ENCODE measurements at places on chromosomes 5 and 9.

GRCh38 chr5:135430135-135430437 is 17.1 kb downstream of the DCANP1 start:
- no peak overlapping the region for H3K27ac ChIP-seq
- peaks cover 11% of the 10 kb centered on the region for H3K27me3 ChIP-seq
- DNase-seq = no peak
- peaks cover 14% of the 10 kb centered on the region for H3K4me1 ChIP-seq
- no peak overlapping the region for H3K4me3 ChIP-seq

DNA sequence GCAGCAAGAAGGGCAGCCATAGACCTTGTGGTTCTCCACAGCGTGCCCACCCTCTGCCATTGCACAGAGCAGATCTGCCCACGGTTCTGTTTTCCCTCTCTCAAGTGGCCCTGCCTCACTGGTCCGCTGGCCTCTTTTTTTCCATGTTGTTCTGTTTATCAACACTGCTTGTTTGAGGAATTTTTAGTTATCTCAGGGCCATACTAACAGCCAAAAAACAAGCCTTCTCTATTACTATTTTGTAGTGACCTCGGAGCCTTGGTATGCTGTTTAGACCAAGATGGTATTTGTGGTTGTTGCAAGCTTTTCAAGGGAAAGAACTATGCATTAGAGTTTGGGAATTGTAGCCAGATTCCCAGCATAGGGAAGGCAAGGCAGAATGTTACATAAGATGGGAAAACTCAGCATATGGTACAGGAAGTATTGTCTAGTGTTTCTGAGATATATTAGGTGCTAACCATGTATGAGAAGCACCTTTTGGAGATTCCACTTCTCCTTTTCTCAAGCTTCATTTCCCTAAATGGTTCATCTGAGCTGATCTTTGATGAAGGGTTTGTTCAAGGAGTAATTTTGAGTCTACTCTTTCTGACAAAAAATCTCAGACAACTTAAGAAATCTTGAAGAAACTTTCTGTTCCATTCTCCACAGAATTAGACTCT is 54.3 kb downstream of the NUP214 start:
- DNase-seq = no peak
- no peaks in the 10 kb centered on the region for H3K27me3 ChIP-seq
- H3K27ac ChIP-seq = no peak overlapping the region
- no peak overlapping the region for H3K4me3 ChIP-seq
- H3K4me1 ChIP-seq = peaks cover 11% of the 10 kb centered on the region
- peaks cover 55% of the 10 kb centered on the region for H3K36me3 ChIP-seq

DNA sequence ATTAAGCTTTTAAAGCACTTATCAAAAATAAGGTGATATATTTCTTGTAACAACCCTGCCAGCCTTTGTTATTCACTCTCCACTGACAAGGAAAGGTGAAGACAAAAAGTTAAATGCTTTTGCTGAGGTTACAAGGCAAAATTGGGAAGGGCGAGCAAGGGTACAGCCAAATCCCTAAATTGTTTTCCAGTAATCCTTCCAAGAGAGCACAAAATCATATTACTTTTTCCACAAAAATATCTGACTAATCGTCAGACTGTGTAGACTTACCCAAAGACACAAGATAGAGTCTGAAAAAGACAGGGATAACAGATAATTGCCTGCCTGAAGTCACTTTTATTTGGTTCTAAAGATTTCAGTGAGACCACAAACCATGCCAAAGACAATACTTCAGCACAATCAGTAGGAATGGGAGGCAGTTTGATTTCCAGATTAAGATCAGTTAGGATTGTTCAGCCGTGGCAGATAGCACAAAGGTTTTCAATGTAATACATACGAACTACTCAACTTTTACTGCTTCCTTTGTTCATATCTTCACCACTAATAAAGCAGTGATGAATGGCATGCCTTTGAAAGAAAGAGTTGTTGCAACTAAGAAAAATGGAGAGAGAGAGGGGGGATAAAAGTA is 383.8 kb upstream of the TUSC1 start:
- H3K4me1 ChIP-seq = no peaks in the 10 kb centered on the region
- H3K27me3 ChIP-seq = no peaks in the 10 kb centered on the region
- no peaks in the 10 kb centered on the region for H3K36me3 ChIP-seq
- DNase-seq = no peak
- no peak overlapping the region for H3K27ac ChIP-seq

DNA sequence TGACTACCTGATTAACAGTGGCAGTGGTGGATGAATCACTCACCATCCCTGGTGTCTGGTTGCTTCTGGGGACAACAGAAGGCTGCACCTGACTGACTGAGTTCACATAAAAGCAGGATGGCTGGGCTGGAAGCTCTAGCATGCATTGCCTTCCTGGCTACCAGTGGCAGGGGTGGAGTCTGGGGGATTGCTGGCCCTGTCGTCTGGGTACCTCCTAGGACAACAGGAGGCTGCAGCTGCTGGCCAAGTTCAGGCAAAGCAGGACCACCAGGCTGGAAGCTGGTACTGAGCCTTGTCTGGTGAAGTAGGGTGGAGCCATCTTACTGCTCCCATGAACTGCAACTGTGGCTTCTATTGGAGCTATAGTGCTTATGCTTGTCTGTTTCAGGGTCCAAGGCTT is 480.8 kb upstream of the CTNND2 start:
- H3K36me3 ChIP-seq = no peaks in the 10 kb centered on the region
- H3K4me1 ChIP-seq = no peaks in the 10 kb centered on the region
- no peak for DNase-seq
- no peak overlapping the region for H3K4me3 ChIP-seq
- no peak overlapping the region for H3K27ac ChIP-seq
- no peaks in the 10 kb centered on the region for H3K27me3 ChIP-seq

All from activated CD8-positive, alpha-beta T cell treated with anti-CD3 and anti-CD28 coated beads, Interleukin-2, amount 10 ng/mL, durations not matched to agents 7 days and 5 days (primary cell).